Activated effector memory CD4-positive, alpha-beta T cell treated with Interleukin-2 at 50 U/mL for 16 hours (primary cell): ENCODE measurements at places on chromosomes 4 and X.

- no peak for DNase-seq
Observed at GRCh38 chrX:13177921-13178566, 133.6 kb upstream of the FAM9C start.

- DNase-seq: no peak
Observed at GRCh38 chr4:184950926-184951325, 67.4 kb upstream of the HELT start.

DNA sequence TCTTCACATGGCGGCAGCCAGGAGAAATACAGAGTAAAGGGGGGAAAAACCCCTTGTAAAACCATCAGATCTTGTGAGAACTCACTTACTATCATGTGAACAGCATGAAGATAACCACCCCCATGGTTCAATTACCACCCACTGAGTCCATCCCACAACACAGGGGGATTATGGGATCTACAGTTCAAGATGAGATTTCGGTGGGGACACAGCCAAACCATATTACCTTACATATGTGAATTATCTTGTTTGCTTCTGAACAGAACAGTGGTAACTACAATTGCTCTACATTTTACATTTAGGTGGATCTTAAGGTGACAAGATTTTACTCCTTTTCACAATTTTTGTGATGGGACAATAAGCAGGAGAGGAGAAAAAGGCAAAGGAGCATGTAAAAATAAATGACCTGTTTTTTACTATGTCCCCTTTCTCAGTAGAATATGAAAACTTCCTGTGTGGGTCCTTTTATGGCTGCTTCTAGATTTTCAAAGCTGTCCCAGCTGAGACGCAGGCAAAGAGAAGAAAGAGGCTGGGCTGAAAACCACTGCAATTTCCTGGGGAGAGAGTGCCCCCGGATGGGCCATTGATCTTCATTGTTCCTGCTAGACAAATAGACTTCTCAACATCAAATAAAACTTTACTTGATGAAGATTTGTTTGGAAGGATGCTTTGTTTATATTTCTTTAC is 45.9 kb upstream of the PGM2 start:
- DNase-seq: peak; percentile 42

- no peak for DNase-seq
Observed at GRCh38 chr4:181278941-181279340, 964.3 kb upstream of the TENM3 start.

DNA sequence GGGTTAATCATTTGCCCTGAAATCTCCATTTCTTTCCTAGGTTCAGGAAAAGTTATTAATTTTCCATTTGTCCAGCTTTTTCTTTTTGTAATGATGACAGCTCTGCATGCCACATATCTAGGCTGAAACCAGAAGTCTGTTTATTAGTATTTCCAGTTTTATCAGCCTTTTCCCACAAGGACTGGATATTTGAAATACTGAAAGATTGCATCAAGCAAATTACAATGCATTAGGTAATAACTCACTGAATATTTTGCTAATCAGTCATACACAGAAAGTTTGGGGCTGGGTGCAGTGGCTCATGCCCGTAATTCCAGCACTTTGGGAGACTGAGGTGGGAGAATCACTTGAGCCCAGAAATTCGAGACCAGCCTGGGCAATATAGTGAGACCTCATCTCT is 21.5 kb downstream of the SLC9A7 start:
- DNase-seq: no peak

DNA sequence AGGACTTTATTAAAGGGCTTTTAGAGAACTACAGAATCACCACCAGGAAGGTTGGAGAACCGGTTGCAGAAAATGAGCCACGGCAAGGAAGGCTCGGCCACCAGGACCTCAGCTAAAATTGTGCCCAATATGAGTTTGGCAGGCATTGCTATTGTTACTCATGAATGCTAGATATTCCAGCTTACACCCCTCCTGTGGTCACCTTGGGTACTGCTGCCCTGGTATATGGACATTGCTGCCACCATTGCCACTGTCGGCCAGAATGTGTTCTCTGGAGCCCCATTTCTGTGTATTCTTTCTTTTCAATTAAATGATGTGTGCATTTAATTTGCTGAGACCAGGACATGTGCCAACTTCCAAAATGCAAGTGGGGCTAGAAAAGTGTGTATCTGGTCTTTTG is 626.7 kb upstream of the BOD1L1 start:
- DNase-seq: no peak

DNA sequence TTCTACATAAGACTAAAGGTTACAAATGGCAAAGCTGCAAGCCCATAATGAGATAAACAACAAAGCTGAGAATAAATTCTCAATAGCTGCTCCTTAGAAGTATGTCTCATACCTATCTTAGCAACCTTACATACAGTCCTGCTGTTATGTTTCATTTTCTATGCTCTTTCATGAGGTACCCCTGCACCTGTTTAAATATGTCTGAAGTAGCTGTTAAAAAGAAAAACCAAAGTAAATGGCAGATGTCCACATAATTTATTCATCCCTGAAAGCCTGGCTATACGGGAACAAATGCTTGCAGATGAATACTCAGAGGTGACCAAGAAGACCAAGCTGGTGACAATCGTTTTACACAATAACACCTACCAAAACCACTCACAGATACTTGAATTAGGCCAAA is 22.5 kb downstream of the PPA2 start:
- DNase-seq: no peak

DNA sequence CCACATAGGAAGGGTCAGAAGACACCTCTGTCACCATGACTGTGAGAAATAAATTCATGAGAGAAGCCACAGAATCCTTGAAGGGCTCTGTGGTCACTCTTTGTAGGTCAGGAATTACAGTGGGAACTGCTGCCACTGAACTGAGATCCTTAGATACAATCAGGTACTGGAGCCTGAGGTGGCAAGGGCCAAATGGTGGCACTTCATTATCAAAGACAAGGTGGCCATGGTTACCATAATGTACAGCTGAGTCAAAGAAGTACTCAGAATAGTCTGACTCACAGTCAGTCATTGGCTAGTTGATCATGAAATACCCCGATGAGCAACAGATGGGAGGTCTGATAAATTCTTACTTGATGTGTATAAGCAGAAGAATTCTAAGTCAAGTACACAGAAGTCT is 131.9 kb downstream of the RTL3 start:
- no peak for DNase-seq

DNA sequence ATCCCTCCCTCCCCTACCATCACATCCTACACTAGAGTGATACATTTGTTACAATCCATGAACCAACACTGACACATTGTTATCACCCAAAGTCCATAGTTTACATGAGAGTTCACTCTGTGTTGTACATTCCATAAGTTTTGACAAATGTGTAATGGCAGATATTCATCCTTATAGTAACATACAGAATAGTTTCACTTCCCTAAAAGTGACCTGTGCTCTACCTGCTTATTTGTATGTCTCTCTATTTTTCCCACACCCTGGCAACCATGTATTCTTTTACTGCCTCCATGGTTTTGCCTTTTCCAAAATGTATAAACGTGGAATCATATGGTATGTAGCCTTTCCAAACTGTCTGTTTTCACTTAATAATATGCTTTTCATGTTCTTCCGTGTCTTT is 42.2 kb upstream of the HPGD start:
- no peak for DNase-seq

- no peak for DNase-seq
Observed at GRCh38 chr4:5989236-5990225, 28.7 kb downstream of the C4orf50 start.
